ENCODE measurements at places on chromosomes 3 and 15. TPM values are rescaled to one million over a fixed set of nuclear protein-coding genes. Genes with fewer than 3 reads are reported as not detected.

The STRIT1 gene
- not detected for total RNA-seq

GRCh38 chr3:127350172-127351050 is 62.6 kb upstream of the PRR20G start:
- no peaks in the 10 kb centered on the region for H3K36me3 ChIP-seq
- no peak for DNase-seq
- peaks cover 11% of the 10 kb centered on the region for H3K27me3 ChIP-seq

The VEPH1 gene
- 2.5 TPM for total RNA-seq

The GOLGA8S gene
- total RNA-seq: not detected

The SEMA5B gene
- total RNA-seq: 2.3 TPM

GRCh38 chr3:14980689-14981088 is 33.3 kb downstream of the NR2C2 start:
- H3K27ac ChIP-seq: no peak overlapping the region
- no peaks in the 10 kb centered on the region for H3K4me1 ChIP-seq
- H3K4me3 ChIP-seq: no peak overlapping the region
- H3K27me3 ChIP-seq: no peaks in the 10 kb centered on the region
- no peak for DNase-seq

DNA sequence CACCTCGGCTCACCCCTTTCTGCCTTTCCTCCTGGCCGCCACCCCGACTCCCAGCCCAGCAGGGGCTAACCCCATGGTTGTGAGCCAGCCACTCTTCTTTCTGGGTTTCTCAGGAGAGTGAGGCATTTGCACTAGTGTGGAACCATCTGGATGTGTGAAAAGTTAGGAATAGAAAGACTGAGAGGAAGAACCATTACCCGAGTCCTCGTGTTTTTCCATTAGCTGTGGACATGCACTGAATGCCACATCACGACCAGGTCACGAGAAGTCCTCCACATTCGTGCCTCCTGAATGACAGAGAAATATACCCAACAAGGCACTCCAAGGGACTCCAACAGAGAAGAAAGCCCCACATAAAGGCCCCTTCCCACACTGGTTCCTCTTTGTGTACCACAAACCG is 18.0 kb upstream of the RAD18 start:
- no peaks in the 10 kb centered on the region for H3K36me3 ChIP-seq
- H3K27me3 ChIP-seq: no peaks in the 10 kb centered on the region
- H3K4me3 ChIP-seq: no peak overlapping the region
- H3K4me1 ChIP-seq: no peaks in the 10 kb centered on the region

- no peaks in the 10 kb centered on the region for H3K4me1 ChIP-seq
- no peaks in the 10 kb centered on the region for H3K36me3 ChIP-seq
- H3K4me3 ChIP-seq: no peak overlapping the region
- no peaks in the 10 kb centered on the region for H3K27me3 ChIP-seq
- DNase-seq: no peak
- H3K27ac ChIP-seq: no peak overlapping the region
Measured at GRCh38 chr3:9066141-9066540, 102.9 kb upstream of the RAD18 start.

GRCh38 chr15:30941520-30941919 is 37.8 kb downstream of the FAN1 start:
- H3K27me3 ChIP-seq: no peaks in the 10 kb centered on the region
- H3K36me3 ChIP-seq: peaks cover 63% of the 10 kb centered on the region
- DNase-seq: no peak
- no peak overlapping the region for H3K4me3 ChIP-seq

The OIP5 gene
- 8.0 TPM for total RNA-seq

DNA sequence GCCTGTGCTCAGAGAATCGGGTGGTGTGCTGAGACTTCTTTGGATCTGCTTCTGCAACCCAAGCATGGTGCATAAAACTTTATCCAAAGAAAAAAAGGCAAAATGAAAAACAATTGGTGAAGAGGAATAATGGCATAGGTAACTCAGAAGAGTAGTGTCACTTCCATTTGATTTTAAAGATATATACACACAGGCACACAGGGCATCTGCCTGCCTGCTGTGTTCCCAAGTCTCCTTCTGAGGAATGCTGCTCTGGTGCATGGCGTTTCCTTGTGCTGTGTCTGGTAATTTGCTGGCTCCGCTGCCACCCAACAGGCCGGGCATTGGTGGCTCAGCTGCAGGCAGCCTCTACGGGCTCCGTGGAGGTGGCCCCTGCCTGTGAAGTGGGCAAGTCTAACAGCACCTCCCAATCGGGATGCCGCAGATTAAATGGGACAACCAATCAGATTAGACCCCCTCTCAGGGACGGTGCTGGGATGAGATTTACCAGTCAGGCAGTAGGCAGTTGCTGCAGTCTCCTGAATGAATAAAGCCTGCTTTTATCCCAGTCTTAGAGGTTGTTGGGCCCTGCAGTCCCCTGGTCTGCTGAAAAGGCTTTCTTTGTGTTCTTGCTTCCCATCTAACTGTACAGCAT is 253.7 kb upstream of the RASGRP1 start:
- DNase-seq: no peak
- no peaks in the 10 kb centered on the region for H3K27me3 ChIP-seq
- H3K4me1 ChIP-seq: no peaks in the 10 kb centered on the region
- no peaks in the 10 kb centered on the region for H3K36me3 ChIP-seq
- no peak overlapping the region for H3K4me3 ChIP-seq
- H3K27ac ChIP-seq: no peak overlapping the region

DNA sequence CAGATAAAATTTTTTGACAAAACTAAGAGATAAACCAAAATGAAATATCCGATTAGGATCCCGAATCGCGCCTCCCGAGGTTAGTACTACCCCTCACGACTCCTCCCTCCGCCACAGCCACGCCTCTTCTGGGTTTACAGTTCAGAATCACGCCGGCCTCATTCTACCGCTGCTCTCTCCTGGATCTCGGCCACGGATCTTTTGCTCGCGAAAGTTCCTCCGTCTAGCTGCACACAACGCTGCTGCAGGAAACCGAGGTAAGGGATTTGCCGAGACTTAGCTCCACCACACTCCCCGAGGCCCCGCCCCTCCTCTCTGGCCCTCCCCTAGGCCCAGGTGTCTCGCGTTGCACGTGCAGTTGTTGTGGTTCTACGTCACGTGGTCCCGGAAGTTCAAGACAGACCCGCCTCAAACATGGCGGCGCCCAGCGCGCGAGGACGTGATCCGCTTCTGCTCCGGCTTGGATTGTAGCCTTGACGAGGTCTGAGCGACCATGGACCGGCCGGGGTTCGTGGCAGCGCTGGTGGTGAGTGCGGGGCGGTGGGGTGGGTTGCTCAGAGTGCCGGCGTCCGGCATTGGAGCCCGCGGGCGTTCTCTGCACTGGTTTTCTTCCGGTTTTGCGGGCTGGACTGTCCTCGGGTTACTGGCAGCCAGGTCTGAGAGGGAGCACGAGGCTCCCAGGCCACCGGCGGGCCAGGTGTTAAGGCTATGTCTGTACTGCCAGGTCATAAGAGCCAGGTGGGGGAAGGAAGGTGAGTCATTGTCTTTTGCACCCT is at the start of gene SLC25A26:
SLC25A26 (plus strand) TSS at position 400 of the 776 bp plus-strand sequence; CDS start at position 494, 94 bp downstream.
- peak; percentile 99 for DNase-seq
- H3K4me1 ChIP-seq: peaks cover 3% of the 10 kb centered on the region
- peak within 1 kb of the TSS; percentile 64 for H3K4me3 ChIP-seq
- H3K27me3 ChIP-seq: no peaks in the 10 kb centered on the region

- DNase-seq: peak; percentile 49
- peaks cover 23% of the 10 kb centered on the region for H3K4me1 ChIP-seq
- peak overlapping the region; percentile 41 for H3K27ac ChIP-seq
- H3K4me3 ChIP-seq: no peak overlapping the region
- H3K36me3 ChIP-seq: no peaks in the 10 kb centered on the region
- H3K27me3 ChIP-seq: no peaks in the 10 kb centered on the region
Measured at GRCh38 chr3:46427916-46428833, 21.1 kb downstream of the CCRL2 start.

DNA sequence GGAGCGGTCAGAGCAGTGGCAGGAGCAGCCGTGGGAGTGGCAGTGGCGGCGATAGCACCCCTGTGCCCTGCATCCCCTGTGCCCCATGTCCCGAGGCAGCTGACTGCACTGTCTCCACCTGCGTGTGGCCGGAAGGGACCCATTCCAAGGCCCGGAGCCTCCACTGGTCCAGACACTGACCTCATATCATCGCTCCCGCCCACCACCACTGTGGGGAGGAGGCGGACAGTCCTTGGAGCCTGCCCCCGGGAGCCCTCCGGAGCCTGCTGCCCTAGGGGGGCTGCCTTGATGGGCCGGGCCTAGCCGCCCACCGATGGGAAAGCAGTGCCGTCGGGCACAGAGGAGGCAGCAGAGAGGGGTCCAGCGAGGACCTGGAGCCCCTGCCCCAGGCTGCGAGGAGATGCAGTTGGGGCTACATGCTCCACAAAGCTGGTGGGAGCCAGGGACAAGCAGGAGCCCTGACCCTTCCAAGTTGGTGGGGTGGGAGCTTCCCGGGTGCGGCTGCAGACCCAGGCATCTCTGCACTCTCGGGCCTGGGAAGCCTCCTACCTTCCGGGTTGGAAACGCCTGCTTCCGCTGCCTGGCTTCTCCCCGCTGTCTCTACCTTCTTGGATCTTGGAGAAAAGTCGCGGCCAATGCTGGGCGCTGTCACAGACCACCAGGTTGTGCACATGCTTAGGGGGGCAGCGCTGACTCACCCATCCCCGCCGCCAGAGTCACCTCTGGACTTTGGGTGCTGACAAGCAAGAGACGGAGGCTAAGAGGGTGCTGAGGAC is 283.2 kb upstream of the ROBO1 start:
- H3K4me1 ChIP-seq: no peaks in the 10 kb centered on the region
- DNase-seq: no peak
- H3K27ac ChIP-seq: no peak overlapping the region

DNA sequence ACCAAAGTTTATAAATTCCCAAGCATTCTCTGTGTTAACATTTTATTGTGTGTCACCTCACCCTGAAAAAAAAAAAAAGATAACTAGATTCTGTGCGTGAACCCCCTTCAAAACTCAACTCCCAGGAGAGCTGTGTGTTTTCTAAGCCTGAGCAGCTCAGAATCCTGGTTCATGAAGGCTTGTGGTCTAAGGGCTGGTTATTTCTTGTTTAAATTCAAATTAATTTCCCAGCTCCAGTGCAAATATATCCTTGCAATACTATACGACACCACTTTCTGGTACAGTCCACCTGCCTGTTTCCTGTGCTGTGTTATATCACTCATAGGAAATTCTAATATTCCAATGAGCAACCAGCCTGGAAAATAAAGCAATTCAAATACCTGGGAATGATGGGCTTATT is 23.4 kb upstream of the MYZAP start:
- no peak for DNase-seq
- peaks cover 1% of the 10 kb centered on the region for H3K4me1 ChIP-seq
- H3K27me3 ChIP-seq: no peaks in the 10 kb centered on the region
- H3K36me3 ChIP-seq: no peaks in the 10 kb centered on the region
- no peak overlapping the region for H3K4me3 ChIP-seq

- H3K4me1 ChIP-seq: no peaks in the 10 kb centered on the region
- no peak overlapping the region for H3K4me3 ChIP-seq
- no peak overlapping the region for H3K27ac ChIP-seq
- H3K27me3 ChIP-seq: no peaks in the 10 kb centered on the region
Measured at GRCh38 chr15:94336817-94337467, 105.6 kb downstream of the MCTP2 start.

DNA sequence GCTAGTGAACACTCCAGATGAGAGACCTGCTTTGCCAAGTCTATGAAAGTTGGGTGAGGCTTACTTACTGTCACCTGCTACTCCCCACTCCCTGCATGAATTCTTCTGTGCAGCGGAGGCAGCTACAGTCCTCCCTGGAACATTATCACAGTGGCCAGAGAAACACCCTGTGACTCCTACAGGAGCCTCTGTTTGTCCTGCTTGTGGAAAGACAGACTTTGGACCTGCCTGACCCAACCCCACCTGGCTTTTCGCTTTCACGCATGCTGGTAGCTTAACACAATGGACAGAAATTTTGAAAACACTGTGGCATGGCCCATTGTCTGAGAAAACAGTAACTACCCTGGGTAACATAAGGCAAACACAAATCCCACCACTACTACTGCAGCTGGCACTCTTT is 1565.5 kb upstream of the CADM2 start:
- no peak for DNase-seq
- H3K27me3 ChIP-seq: no peaks in the 10 kb centered on the region
- H3K27ac ChIP-seq: no peak overlapping the region
- no peak overlapping the region for H3K4me3 ChIP-seq
- no peaks in the 10 kb centered on the region for H3K36me3 ChIP-seq

GRCh38 chr15:101470548-101471239 is 18.8 kb downstream of the PCSK6 start:
- H3K27me3 ChIP-seq: no peaks in the 10 kb centered on the region
- no peaks in the 10 kb centered on the region for H3K36me3 ChIP-seq
- H3K27ac ChIP-seq: no peak overlapping the region
- H3K4me1 ChIP-seq: peaks cover 8% of the 10 kb centered on the region
- no peak overlapping the region for H3K4me3 ChIP-seq

GRCh38 chr3:125207507-125207906 is 5.0 kb downstream of the SLC12A8 start:
- H3K27ac ChIP-seq: no peak overlapping the region
- no peak overlapping the region for H3K4me3 ChIP-seq
- peaks cover 6% of the 10 kb centered on the region for H3K27me3 ChIP-seq
- no peaks in the 10 kb centered on the region for H3K36me3 ChIP-seq
- no peaks in the 10 kb centered on the region for H3K4me1 ChIP-seq
- no peak for DNase-seq

The NRG4 gene
- total RNA-seq: 0.21 TPM

The CGNL1 gene
- 97.4 TPM for total RNA-seq

DNA sequence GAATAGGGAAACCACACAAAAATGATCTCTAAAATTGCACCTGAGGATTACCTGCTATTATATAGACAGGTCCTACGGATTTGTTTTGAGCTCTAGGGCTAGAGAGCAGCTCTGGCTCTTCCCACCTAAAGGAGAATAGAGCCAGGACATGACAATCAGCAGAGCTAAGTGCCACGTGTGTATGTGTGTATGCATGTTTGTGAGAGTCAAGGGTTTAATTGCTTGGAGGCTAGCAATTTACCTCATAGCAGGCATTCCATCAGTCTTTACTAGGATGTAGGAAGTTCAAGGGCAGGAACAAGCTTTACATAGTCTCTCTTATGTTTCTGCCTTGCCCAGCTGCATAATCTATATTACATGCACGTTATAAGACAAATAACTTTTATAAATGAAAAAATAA is 498.2 kb downstream of the NSUN3 start:
- no peak overlapping the region for H3K4me3 ChIP-seq
- H3K4me1 ChIP-seq: no peaks in the 10 kb centered on the region
- DNase-seq: peak; percentile 9
- H3K27me3 ChIP-seq: no peaks in the 10 kb centered on the region
- H3K36me3 ChIP-seq: no peaks in the 10 kb centered on the region

The ITGA11 gene
- 0.12 TPM for total RNA-seq

GRCh38 chr15:78108300-78109084 is 16.1 kb downstream of the SH2D7 start:
- H3K4me3 ChIP-seq: no peak overlapping the region
- no peak overlapping the region for H3K27ac ChIP-seq
- H3K4me1 ChIP-seq: no peaks in the 10 kb centered on the region
- H3K36me3 ChIP-seq: no peaks in the 10 kb centered on the region
- peak; percentile 89 for DNase-seq

Data from cardiac muscle cell (in vitro differentiated cells and primary cell).